Activated T-helper 2 cell treated with anti-CD3 and anti-CD28 coated beads, Interferon-gamma antibody, Interleukin-2, Interleukin-4, amounts not matched to agents 10 μg/mL and 5 μg/mL and 100 μg/mL, durations not matched to agents 14 hours and 24 hours and 36 hours (primary cell): ENCODE measurements at places on chromosomes 6 and 20. TPM values are rescaled to one million over a fixed set of nuclear protein-coding genes. Genes with fewer than 3 reads are reported as not detected.

GRCh38 chr6:85136310-85136709, 313.6 kb upstream of the NT5E start:
- no peak for DNase-seq

Gene RCAN2
- total RNA-seq = not detected in 2 replicates

- no peak for DNase-seq
Measured at GRCh38 chr6:145263778-145264211, 471.5 kb downstream of the EPM2A start.

Gene TREML4
- total RNA-seq = not detected in 2 replicates

GRCh38 chr20:50098259-50098658, 14.7 kb downstream of the UBE2V1 start:
- no peak for DNase-seq
